ENCODE measurements at places on chromosomes 6 and 20. TPM values are rescaled to one million over a fixed set of nuclear protein-coding genes. Genes with fewer than 3 reads are reported as not detected.

The DOP1A gene
- 21.0 TPM for total RNA-seq

The COX4I2 gene
- total RNA-seq, result not detected

DNA sequence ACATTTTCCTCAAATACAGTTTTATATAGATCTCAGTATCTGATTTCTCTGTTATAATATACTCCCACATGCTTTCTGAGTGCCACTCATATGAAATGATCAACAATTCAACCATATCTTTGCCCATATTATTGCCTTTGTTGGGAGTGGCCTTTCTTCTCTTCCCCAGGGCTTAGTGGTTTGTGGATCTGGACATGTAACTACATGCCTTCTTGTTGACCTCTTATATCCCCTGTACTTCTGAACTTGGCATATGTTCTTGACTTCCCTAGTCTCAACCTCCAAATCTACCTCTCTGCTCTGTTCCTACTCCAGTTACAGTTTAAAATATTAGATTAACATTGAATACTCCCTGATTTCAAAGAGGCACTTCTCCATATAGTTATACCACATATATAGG is 34.3 kb upstream of the PRIM2 start:
- no peak for DNase-seq

DNA sequence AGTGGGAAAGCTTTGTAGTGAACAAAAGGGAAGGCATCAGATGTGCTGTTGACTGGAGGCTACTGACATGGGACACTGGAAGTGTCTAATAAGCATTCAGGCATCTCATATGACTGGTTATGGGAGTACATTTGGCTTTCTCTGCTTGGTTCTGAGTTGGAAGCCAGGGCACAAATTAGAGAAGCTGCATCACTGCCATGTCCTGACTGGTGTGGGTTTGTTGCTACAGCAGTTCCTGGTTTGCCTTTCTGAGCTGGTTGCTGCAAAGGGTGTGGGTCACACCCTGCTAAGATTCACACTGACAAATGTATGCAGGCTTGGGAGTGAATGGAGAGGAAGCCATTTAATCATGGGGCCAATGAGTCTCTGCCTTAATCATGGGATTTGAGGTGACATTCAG is 36.2 kb upstream of the NANP start:
- no peak for DNase-seq

DNA sequence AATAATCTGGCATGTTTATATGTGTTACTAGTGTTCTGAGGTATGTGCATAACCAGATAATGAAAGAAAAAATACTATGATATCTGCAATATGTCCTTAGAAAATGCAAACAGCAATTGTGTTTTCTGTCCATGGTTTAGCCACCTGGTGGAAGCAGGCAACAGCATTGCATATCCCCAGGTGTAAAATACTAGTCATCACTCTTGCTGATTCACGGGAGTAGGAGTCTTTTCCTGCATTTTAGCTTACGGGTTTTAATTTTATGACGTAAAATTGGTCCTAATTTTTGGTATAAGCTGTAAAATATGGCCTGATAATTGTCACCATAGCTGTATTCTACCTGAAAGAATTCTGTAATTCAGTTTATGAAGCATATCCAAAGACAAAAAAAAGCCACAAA is 2.5 kb downstream of the RNF182 start:
- no peak for DNase-seq
